H54 (cell line): ENCODE measurements at places on chromosomes 5 and 9.

GRCh38 chr5:111734013-111734412 lies 23.0 kb downstream of the NREP start:
- no peak for DNase-seq

GRCh38 chr9:128098297-128099230 lies 29.0 kb downstream of the PTGES2 start:
- peak; percentile 97 for DNase-seq

GRCh38 chr9:135805422-135806022 lies 101.8 kb downstream of the CAMSAP1 start:
- DNase-seq, result no peak

DNA sequence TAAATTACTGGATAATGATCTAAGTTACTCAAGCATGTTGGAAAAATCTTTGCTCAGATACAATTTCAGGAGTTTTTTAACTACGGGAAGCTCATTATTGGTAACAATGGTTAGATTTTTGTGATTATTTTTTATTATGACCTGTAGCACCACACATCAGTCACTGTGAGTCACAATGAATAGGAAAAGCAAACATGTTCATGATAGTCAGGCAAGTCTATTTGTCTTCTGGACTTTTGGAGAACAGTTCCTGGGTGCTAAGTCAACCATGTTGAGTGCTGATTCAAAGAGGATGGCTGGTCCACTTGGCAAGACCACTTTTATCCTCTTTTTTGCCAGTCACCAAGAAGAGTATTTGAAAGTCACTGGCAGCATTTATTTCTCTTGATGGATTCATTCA lies 403.2 kb downstream of the KIF4B start:
- DNase-seq, result no peak
